ENCODE measurements at places on chromosomes 12 and 14.

- no peak for DNase-seq
Observed at GRCh38 chr12:32107359-32108267, 966 bp downstream of the BICD1 start.

DNA sequence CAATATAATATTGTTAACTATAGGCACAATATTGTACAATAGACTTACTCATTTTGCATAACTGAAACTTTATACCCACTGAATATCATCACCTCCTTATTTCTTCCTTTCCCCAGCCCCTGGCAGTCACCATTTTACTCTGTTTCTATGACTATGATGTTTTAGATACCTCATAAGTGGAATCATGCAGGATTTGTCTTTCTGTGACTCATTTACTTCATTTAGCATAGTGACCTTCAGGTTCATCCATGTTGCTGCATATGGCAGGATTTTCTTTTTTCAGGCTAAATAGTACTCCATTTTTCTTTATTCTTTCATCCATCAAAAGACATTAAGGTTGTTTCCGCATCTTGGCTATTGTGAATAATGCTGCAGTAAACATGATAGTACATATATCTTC, 18.9 kb downstream of the USP15 start:
- DNase-seq, result no peak

GRCh38 chr12:13233830-13234641, 37.5 kb downstream of the EMP1 start:
- no peak for DNase-seq

- DNase-seq, result no peak
Observed at GRCh38 chr12:30100741-30101140, 317.0 kb upstream of the TMTC1 start.

DNA sequence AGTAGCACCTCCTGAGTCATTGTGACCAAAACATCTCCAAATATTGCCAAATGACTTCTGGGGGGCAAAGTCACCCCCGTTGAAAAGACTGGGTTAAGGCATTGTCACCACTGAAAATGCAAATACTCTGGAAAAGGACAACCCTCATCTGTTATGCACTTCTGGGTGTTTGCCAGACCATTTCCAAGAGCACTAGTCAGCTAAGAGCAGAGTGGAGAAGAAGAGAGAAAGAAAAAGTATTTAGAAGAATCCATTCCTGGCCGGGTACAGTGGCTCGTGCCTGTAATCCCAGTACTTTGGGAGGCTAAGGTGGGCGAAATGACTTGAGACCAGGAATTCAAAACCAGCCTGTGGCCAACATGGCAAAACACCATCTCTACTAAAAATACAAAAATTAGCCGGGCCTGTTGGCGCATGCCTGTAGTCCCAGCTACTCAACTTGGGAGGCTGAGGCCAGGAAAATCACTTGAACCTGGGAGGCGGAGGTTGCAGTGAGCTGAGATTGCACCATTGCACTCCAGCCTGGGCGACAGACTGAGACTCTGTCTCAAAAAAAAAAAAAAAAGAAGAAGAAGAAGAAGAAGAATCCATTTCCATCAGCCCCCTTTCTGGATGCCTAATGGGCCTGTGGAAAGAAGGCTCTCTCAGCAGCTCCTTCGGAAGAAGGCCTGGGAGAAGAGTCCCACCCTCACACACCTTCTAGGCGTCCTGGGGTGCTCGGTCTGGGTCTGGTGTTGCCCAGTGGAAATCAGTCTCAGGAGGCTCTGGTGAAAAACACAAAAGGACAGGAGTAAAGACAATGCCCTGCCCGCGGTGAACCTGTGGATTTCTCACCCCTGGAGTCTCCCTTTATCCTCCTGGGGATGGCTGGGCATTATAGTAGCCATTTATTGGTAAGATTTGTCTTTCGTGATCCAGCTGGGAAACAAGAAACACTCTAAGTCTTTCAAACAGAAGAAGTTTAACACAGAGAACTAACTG, 3.5 kb upstream of the LTBR start:
- no peak for DNase-seq

GRCh38 chr12:6113691-6114475, 10.6 kb downstream of the VWF start:
- no peak for DNase-seq

DNA sequence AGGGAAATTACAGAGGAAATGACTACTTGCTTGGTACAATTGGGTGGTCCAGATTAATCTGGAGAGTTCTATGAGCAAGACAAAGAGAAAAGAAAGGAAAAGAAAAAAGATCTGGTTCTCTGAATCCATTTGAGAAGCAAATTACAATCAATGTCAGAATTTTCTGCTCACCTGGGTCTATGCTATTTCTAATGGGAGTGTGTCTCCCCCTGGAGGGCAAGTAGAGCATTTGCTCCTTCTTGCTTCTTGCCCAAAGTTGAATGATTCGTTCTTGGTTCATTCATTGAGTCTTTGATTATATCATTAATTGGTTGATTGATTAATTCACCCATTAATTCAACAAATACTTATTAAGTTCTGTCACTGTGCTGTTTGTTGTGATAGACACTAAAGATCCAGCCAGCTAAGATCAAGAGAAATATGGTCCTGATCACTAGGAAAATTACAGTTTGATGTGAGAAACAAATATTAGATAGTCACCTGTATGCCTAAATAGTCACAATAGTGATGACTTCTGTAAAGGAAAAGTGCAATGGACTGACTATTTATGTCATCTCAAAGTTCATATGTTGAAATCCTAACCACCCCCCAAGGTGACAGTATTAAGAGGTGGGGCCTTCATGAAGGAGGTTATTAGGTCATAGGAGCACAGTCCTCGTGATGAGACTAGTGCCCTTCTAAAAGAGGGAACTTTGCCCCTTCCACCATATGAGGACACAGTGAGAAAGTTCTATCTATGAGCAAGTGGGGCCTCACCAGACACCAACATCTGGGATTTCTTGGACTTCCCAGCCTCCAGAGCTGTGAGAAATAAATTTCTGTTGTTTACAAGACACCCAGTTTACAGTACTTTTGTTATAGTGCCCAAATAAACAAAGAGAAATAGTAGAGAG, 8.0 kb upstream of the ASB8 start:
- no peak for DNase-seq

DNA sequence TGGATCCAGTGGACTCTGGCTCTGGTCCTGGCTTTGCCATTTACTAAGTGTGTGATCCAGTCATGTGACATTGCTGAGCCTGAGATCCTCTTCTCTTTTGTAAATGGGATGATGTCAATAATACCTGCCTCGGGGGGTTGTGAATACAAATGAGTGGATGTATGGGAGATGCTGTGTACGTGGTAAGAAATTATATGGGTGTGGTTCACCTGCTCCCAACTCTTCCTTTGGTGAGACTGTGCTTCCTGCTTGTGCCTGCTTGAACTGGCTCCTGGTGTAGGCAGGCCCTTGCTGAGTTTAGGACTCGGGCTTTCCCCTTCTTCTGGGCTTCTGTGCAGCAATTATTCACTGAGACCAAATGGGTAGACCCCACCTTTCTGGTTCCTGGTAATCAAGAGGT, 189.5 kb upstream of the FRMD6 start:
- DNase-seq, result no peak

- no peak for DNase-seq
Observed at GRCh38 chr14:32820682-32821081, 118.0 kb upstream of the NPAS3 start.

DNA sequence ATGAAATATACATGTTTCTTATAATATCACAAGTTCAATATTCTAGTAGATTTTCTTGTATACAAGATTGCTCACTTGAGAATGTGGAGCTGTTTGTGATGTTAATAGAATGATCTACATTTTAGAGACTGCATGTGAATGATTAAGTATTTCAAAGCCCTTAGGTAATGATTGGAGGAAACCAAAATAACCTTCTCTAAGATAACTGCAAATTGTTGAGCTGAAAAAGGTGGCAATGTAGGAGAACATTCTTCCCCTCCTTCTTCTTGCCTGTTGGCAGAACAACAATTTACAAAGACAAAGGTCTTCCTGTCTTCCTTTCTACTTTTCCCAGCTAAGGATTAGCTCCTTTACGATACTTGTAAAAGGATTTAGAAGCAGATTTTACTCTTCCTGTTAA, 2.0 kb upstream of the CLEC6A start:
- no peak for DNase-seq

DNA sequence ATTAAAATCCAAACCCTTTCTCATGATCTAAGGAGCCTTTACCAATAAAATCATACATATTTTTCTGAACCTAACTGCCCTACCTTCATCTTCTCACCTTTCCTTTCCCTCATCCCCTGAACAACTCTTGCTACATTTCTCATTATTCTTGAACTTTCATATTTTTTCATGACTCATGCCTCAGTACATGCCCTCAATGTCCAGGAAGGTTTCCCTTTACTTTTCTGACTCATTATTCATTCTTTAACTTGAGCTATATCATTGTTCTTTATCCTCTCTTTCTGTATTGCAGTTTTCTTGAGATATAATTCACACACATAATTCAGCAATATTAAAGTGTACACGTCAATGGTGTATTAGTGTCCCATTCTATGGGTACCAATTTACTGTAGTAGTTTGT, 231.0 kb downstream of the ALG10B start:
- no peak for DNase-seq
